ENCODE measurements at places on chromosomes 1 and 21. TPM values are rescaled to one million over a fixed set of nuclear protein-coding genes. Genes with fewer than 3 reads are reported as not detected.

KPRP gene
- not detected for total RNA-seq

TDRKH gene
- total RNA-seq: 5.5 TPM

RGSL1 gene
- not detected for total RNA-seq

TCHH gene
- under 0.01 TPM for total RNA-seq

SERPINC1 gene
- 0.39 TPM for total RNA-seq

GJA4 gene
- not detected for total RNA-seq

RHBDL2 gene
- not detected for total RNA-seq

GRCh38 chr1:160156361-160156760 is 5.0 kb downstream of the ATP1A4 start:
- no peak for DNase-seq

DNA sequence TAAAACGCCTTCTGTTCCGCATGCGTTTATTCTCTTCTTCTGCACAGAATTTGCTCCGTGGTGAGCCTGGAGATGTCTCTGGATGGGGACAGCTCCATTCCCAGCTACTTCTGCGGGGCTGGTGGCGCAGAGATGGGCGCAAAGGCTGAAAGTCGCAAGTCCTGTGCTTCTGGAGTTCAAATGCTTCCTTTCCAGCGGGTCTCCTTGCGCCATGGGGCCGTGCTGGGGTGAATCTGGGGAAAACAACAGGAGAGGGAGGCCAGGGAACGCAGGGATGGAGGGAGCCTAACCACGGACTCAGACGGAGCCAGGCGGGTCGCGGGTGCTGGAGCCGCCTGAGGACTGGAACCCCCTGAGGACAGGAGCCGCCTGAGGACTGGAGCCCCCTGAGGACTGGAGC is 2.9 kb upstream of the OR2T12 start:
- no peak for DNase-seq

DNA sequence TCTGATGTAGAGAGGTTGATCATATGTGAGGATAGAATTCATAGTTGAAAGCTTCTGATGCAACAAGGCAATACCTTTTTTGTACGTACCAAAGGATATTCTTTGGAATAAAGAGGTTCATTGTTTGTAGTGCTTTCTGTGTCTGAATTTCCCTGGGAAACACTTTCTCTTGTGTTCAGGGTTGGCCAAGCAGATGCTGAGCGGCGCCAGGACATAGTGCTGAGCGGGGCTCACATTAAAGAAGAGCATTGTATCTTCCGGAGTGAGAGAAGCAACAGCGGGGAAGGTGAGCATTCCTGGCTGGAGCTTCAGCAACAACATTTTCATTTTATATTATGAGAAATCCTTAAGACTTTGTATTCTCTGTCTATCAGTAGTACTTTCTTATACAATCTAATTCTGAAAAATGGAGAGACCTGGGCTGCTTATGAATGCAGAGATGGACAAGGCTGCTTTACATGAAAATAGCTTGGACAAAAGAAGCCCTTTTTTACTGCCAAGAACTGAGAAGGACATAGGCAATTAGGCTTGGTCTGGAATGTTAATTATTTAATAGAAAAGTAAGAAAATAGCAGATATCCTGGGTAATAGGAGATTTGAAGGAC is 85.2 kb downstream of the KIF1B start:
- DNase-seq: no peak

DNA sequence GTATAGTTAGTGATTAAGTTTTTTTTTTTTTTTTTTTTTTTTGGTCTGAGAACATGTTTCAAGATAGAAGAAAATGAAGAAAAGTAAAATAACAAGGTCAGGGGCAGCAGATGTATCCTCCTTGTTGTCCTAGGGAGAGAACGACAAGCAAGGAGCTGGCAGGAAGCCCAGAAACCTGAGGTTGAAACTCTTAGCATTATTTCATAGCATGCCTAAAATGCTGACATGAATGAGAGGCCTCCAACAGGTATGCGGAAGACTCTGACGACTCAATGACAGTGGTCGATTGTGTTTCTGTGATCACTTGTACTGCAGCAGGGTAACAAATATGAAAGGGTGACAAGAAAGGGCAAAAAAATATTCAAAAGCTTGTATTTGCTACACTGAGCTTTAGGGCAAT is 415.9 kb downstream of the PLA2G4A start:
- peak; percentile 3 for DNase-seq

GRCh38 chr1:30815556-30815955 is 58.0 kb upstream of the LAPTM5 start:
- DNase-seq: peak; percentile 52

DNA sequence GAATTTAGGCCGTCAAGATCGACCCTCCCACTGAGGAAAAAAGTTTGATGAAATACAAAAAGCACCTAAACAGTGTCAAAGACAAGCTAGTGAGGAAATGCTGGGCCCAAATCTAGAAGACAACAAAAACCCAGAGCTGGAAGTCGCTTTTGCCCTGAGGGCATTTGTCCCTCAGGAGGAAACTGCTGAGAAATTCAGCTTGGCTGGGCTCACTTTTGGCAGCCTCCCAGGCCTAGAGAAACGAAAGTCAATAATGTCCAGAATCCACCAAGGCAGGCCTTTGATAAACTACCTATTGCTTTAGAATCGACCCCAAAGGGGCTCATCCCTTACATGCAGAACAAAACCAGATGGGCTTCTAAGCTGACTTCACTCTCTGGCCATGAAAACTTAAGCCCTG is 38.9 kb downstream of the SYT2 start:
- peak; percentile 75 for DNase-seq

- no peak for DNase-seq
Observed at GRCh38 chr1:64790832-64791487, 46.1 kb downstream of the RAVER2 start.

DNA sequence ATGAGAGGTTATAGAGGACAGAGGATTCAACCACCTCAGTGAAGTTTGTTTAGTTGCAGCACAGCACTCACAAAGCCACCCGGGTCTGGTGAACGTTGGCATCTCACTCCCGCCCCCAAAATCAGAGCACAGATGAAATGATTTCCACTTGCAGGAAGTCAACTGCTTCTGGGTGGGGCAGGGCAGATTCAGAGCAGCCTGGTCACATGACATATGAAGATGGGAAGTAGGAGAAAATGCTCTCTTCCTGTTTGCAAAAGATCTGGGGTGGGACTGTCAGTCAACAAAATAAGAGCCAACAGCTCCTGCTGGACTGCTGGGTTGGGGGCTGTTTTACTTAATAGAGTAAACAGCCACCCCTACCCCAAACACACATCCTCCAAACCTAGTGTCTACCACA is 43.2 kb downstream of the LRRC71 start:
- no peak for DNase-seq

DNA sequence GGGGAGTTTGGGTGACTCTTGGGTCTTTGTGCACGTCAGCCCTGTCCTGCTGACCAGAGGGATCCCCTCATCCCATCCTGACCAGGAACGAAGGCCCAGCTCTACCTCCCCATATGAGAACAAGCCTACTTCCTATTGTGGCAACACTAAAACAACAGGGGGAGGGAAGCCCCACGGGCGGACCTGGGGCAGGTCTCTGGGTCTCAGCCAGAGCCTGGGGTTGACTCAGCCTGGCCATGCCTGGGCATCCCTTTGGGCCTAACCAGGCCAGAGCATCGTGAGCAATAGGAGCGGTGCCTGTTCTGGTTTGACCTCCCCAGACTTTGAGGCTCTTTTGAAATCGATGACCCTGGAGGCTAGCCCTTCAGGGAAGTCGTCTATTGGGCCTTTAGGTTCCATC is 16.8 kb downstream of the RPS6KA1 start:
- DNase-seq: no peak

GRCh38 chr1:210125143-210125542 is 107.5 kb upstream of the SERTAD4 start:
- DNase-seq: peak; percentile 75

DNA sequence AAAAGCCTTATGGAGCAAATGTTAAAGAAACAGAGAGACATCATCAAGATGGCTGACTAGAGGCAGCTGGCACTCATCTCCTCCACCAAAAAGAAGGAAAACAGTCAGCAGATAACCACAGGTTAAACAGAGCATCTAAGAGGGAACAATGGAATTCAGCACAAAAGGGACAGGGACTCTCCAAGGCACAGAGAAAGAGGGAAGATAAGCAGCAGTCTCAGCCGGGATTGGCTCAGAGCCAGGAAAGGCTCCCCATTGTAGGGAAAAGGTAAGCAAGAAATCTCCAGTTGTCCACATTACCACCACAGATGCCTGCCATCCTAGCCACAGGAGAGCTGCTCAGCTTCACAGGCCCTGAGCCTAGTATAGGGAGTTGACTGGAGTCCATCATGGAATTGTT is 605.5 kb downstream of the SMYD3 start:
- no peak for DNase-seq

GRCh38 chr1:161768986-161769672 is 3.0 kb downstream of the ATF6 start:
- no peak for DNase-seq

DNA sequence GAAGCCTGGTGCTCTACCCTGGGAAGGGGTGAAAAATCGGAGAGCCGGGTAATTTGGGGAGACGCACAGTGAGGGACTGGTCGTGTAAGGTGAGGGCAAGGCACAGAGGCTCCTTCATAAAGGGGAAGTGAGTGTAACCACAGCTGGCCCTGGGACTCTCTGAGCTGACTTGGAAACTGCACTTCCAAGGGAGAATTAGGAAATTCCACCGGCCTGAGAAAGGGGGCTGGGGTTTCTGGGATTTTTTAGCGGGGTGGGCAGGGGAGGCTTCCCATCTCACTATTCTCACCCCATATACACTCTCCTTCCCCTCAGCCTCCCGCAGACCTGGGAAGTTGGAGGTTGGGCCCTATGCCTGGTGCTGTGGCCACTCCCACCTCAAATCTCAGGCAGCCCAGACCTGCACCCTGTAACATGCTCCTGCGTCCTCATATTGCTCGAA is 88.3 kb upstream of the IPO9 start:
- DNase-seq: no peak

DNA sequence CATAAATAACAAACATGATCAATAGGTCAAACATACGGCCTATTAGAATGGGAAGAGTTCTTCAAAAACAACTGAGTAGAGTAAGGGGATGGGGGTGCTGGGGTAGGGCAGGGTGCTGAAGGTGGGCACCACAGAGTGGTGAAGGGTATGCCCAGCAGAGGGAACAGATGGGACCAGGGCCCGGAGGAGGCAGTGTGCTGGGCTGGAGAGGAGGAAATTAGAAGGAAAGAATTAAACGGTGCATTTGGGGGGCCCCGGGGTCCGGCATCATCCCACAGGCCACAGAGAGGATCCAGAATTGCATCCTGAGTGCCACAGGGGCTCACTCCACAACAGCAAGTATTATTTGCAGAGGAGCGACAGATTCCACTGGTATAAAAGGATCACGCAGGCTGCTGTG is 94.5 kb downstream of the GLIS1 start:
- no peak for DNase-seq

DNA sequence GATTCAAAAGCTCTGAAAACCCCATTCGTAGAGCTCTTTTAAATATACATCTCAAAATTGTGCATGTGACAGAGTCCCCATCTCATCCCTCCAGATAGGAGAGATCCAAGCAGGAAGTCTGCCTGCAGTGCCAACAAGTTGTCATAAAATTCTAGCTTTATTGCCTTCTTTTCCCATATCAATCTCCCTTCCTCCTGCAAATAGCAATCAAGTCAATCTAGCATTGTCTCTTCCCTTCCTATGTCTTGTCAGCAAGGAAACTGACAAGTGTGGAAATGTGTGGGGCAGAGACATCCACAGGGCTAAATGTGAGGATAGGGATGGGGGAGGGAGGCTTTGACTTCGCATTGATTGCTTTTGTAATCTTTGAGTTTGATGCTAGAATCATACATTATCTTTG is 165.2 kb downstream of the C1orf94 start:
- no peak for DNase-seq

Measured in RPMI7951 (cell line).